ENCODE measurements at places on chromosomes 1 and 21.

GRCh38 chr1:117339866-117340700 is 27.2 kb upstream of the MAN1A2 start:
- DNase-seq = no peak

DNA sequence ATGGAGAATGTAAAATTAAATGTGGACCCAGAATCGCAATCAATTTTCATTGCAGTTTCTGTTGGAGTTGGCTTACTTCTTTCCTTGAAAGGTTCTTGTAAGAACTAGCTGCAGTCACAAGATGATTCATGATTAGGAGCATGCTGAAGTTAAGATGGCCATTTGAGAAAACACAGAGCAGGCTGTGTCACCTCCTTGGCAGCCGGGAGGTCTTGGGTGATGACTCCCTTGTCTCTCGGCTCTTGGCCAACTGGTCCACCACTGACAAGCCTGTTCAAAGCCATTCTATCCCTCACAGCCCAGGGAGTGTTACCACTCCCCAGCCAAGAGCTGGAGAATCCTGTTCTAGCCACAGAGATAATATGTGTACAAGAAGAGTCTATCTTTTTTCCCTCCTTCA is 40.6 kb downstream of the OPTC start:
- DNase-seq = no peak

DNA sequence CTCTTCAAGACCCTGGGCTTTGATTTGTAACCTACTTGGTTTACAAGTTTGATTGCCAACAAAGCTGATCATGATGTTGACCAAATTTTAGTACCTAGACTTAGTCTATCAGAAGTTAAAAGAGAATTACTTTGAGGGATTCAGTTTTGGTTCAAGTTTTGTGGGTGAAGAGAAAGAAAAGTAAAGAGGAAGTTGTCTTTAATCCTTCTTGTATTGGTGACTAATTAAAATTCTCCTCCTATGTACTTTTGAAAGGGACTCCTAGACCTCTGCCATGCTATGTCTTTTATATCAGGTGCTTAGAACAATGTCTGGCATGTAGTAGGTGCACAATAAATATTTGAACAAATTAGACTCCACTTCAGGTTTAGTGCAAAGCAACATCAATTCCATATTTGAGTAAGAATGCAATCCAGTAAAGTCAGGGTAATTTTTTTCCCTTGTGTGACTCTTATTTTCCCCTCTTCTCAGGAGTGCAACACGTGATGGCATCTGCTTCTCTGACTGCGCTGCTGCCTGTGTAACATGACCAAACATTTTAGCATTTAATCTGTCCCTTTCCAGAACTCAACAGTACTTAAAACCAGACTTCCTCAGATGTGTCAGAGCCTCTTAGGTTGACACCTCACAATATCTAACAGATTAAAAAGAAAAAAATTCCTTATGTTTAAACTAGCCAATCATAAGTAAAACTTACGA is 41.1 kb upstream of the KCNQ4 start:
- DNase-seq = no peak

DNA sequence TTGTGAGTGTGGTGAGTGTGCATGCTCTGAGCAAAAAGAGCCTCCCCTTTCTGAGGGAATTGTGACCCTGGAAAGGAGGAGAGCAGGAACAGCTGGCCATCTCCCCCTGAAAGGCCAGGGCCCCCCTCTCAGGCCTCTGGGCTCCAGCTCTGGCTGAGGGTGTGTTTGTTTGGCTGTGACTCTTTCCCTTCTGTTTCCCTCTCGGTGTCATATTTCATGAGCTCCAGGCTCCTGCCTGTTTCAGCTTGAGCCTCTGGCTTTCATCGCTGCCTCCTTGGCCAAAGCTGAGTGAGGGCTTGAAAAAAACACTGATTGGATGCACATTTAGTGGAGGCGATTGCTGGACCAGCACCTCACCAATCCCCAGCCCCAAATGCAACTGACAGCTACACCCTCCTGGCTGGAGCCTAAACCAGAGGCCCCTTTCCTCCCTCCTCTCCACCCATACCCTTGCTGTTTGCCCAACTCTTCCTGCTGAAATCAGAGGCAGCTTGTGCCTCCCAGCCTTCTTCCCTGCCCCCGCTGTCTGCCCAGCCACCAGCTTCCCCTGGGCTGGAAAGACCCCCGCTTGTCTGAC is 64.1 kb downstream of the DDR2 start:
- no peak for DNase-seq

DNA sequence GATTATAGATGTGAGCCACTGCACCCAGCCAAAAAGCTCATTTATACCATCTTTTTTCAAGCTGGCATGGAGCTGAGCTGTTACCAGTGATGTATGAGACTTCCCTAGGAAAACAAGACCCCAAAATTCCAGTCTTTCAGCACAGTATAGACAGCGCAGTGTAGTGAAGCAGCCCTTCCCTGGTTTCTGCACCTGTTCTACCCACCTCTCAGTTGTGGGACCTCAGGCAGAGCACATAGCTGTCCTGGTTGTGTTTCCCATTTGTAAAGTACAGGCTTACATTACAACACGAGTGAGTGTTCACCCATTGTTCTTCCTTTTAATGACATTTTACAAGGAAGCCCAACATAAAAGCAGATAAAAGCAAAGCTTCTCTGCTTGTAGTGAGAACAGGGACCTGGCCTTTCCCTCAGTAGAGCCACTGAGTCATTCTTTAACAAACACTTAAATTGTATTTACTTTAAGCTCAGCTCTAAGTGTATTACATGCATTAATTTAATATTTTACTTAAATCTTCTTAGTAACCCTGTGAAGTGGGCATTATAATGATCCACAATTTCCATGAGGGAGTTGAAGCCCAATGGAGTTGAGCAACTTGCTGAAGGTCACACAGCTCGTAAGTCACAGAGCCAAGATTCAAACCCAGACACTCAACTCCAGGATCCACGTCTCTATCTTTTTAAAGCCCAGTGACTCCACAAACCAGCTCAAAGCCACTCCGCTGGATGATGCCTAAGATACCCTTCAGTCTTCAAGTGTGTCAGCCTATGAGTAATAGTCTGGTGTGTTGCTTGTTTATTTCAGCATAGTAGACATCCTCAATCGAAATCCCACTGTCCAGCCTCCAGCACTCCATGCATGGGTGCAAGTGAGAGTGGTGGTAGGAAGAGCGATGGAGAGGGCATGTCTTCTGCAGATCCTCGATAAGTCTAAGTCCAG is 40.5 kb upstream of the CAPZB start:
- no peak for DNase-seq

DNA sequence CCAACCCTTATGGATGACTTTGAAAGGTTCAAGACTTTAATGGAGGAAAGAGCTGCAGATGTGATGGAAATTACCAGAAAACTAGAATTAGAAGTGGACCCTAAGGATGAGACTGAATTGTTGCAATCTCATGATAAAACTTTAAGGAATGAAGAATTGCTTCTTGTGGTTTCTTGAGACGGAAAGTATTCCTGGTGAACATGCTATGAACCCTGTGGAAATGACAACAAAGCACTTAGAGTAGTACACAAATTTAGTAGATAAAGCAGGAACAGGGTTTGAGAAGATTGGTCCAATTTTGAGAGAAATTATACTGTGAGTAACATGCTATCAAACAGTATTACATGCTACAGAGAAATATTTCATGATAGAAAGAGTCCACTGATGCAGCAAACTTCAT is 215.4 kb downstream of the OMA1 start:
- no peak for DNase-seq

DNA sequence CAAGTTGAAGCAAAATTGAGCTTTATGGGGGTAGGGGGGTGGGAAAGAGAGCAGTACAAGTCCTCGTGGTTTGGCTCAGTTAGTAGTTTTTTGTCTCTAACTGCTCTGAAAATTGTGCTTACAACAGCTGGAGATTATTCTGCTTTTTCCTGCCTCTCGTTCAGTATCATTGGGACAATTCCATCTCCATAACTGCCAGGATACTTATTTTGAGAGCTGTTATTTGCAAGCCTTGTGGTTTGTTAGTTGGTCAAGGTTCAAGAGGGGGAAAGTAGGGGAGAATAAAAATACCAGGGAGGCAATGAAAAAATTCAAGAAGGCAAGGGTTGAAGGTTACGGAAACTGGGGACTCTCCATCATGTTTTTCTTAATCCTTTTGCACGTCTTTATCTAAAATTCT is 811.8 kb upstream of the ADGRL2 start:
- DNase-seq = no peak

DNA sequence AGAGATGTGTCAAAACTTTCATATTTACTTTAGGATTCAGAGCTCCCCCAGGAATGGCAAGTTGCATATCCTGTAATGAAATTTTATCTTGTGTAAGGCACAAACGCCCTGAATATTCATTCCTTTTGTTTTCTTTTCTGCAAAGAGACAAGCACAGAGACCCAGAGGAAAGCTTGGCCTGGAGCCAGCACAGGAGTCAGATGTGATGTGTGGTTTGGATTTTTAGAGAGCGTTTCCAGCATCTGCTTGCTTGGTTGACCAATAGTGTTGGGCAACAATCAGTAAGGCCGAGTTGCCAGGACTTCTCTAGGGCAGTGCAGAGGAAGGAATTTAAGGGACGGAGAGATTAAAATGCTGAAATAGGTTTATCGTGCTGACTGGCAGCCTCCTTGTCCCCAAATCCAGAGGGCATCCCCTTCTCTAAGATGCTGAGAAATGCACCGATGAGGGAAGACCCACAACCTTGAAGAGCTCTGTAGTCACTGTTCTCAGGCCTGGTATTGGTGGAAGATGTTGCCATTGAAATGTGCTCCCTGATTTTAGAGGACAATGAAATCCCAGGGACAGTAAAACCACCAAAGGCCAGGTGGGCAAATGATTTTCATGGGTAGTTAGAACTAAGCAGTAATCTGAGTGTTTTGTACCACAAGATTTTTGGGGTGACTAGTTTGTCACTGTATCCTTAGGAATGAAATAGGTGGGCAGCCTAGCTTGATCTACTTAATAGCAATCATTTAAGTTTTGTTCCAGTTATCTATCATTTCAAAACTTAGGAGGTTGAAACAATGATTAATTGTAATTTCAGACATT is 37.9 kb upstream of the RHOU start:
- DNase-seq = no peak

- no peak for DNase-seq
Observed at GRCh38 chr1:208731981-208732821, 488.0 kb upstream of the PLXNA2 start.

GRCh38 chr1:68918563-68918962 is 421.7 kb upstream of the DEPDC1 start:
- no peak for DNase-seq

DNA sequence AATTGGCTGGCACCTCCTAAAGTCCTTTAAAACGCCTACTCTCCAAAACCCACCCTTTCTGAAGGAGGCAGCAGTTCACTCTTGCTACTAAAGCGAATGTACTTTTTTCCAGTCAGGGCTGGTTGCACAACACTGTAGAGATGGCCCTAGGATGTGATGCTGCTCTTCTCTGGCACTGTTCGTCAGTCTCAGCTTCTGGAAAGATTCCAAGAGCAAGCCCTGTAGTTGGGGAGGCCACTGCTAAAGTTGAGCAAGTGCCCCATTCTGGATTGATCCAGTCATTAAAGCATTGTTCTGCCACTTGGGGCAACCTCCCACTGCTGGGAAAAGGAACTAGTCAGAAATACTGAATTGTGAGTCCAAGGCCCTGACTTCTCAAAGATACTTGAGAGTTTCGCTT is 28.5 kb upstream of the KCNQ4 start:
- DNase-seq = no peak

- DNase-seq = no peak
Observed at GRCh38 chr1:145701306-145701862, 5.8 kb downstream of the PDZK1 start.

GRCh38 chr1:226489718-226490425 is 58.7 kb upstream of the STUM start:
- DNase-seq = no peak

Data from stimulated activated CD8-positive, alpha-beta memory T cell treated with anti-CD3 and anti-CD28 coated beads, Interleukin-4, amount 100 ng/mL, for 1 hour (primary cell).